ENCODE measurements at places on chromosomes 3 and 15.

DNA sequence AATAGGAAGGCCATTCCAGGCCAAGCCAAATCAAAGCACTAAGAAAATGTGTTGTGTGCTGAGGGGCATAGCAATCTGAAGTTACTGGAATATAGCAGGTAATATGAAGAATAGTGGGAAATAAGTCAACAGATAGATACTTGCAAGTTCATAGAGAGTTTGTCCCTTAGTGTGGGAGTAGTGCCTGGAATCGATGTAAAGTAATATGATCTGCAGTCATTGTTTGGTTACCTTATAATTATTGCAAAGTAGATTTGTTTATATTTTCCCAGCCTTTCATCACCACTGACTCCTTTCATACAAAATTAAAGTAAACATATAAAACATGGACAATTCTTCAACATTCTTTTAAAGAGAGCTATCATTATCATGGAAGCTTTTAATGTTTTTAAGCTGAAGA lies 420.9 kb upstream of the NECTIN3 start:
- no peak for DNase-seq

DNA sequence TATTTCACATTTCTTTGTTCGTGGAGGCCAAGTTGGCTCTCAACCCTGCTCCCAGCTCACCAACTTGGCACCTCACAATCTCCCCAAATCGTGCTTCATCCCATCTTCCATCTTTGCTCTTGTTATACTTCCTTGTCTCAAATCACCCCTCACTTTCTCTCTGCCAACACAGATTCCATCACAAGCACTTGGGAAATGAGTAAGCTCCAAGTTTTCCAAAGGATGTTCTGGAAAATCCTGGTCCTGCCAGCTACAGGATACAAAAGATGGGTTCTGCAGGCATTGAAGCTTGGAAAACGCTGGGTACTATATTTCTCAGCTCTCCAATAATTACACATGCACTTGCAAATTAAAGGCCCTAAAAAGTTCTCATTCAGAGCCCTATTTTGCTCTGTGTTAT lies 4.1 kb upstream of the TM4SF4 start:
- DNase-seq: no peak

- no peak for DNase-seq
Observed at GRCh38 chr3:166962911-166963310, 417.2 kb downstream of the ZBBX start.

- no peak for DNase-seq
Observed at GRCh38 chr3:175389560-175389959, 530.4 kb downstream of the NAALADL2 start.

DNA sequence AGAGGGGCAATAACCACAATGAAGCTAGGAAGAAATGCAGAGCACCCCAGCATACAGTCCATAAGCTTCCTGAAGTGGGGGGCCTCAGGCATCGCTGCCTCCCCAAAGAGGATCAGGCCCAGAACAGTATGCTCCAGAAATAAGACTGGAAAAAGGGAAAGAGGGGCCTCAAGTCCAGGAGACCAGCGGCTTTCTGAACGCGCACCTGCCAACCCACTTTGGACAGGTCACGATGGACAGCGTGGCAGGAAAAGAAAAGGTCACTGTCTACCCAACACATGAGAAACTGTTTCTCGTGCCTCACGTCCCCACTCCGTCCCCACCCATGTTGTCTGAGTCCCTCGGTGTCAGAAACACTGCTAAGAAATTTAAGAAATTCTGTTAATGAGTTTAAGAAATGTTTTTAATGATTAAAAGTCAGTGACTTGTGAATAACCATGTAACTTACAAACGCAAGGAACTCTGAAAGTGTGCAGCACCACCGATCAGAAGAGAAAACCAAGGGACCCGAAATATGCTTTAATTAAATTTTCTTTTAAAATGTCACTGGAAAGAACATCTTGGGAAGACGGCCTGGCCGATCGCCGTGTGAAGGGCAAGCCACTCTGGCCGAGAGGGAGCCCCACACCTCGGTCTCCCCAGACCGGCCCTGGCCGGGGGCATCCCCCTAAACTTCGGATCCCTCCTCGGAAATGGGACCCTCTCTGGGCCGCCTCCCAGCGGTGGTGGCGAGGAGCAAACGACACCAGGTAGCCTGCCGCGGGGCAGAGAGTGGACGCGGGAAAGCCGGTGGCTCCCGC lies 1.7 kb upstream of the PPARG start:
- DNase-seq: peak; percentile 29

DNA sequence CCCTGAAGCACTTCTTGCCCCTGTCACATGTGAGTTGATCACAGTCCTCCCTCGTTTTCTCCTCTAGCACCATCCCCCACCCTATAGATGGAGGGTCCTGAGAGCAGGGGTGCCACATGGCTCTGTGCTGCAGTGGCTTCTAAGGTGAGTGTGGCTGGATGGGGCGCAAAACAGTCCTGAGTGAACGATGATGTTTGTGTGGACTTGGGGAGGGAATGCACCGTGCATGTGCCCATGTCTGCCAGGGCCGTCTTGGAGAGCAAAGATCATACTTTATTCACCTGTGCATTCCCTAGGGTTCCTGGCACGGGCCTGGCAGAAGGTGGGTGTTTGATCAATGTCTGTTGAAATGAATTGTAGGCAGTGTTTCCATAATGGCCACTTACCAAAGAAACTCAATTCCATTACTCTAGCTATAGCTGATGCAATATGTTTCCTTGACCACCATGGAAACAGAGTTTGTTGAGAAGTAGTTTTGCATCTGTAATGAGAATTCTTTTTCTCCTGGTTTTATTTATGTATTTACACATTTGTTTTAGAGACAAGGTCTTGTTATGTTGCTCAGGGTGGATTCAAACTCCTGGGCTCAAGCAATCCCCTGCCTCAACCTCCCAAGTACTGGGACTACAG lies 58.0 kb downstream of the ABTB1 start:
- DNase-seq: no peak

- no peak for DNase-seq
Observed at GRCh38 chr3:66073464-66074141, 34.9 kb upstream of the MAGI1 start.

- no peak for DNase-seq
Observed at GRCh38 chr3:144585953-144586352, 614.3 kb downstream of the DIPK2A start.

GRCh38 chr3:119235151-119235550 lies 5.5 kb downstream of the B4GALT4 start:
- DNase-seq: no peak

DNA sequence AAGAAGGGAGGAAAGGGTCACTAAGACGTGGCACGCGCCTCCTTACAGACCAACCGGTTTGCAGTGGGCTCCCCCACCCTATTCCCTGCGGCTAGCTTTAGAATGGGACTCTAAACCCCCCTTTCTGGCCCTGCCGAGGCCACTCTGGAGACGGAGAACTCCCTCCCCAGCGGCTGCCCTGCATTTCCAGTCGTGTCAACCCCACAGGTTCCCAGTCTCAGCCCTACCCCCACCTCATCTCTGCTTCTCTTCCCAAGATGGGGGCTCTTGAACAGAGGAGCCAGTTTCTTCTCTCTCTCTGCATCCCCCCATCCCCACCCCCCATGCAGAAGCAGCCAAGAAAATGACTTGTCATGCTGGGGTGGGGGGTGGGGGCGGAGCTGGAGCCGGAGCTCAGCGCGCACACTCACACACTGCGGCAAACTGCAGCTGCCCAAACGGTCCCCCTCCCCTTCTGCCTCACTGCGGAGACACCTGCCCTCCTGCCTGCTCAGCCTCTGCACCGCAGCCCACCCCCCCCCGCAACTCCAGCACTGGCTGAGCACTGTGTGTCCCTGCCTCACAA lies 871 bp downstream of the MAP1A start:
- DNase-seq: peak; percentile 67

GRCh38 chr3:63931290-63931689 lies 19.1 kb upstream of the SCAANT1 start:
- no peak for DNase-seq
